Stimulated activated CD4-positive, alpha-beta T cell treated with anti-CD3 and anti-CD28 coated beads, Interleukin-2, amount 100 ng/mL, for 4 hours (primary cell): ENCODE measurements at places on chromosomes 13 and 19.
A peak's percentile ranks its signal among the peaks of the same experiment; 100 is the strongest.

DNA sequence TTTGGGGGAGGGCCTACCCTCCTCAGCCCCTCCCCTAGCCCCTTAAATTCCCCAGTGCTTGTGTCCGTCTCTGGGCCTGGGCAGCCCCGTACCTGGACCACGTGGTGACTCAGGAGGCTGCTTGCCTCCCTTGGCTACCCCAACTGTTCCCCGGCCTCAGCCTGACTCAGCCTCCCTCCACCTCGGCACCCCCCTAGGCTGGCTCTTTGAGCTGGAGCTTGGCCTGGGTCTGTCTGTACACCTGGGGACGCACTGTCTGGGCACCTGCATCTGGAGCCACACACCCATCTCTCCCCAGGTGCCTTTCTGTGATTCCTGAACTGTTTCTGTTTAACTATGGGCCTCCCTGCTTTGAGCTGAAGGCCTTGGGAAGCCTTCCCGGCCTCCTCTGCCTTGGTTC, 1.8 kb upstream of the KLK14 start:
- no peak for DNase-seq

GRCh38 chr13:65932587-65933239, 1297.4 kb downstream of the PCDH9 start:
- no peak for DNase-seq

DNA sequence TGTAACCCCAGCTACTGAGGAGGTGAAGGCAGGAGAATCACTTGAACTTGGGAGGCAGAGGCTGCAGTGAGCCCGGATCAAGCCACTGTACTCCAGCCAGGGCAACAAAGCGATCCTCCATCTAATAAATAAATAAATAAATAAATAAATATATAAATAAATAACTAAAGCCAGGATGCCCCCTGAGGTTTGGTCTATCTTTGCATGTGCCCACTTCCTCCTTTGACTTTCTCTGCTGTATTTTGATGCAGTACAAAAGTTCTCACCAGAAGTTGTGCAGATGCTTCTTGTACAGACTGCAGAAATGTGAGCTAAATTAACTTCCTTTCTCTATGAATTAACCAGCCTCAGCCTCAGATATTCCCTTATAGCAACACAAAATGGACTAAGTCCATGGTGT, 6.5 kb upstream of the N4BP2L2 start:
- no peak for DNase-seq

- DNase-seq = no peak
These were observed 248.8 kb downstream of the DACH1 start for GRCh38 chr13:71618159-71618558.

- DNase-seq = no peak
These were observed 125.7 kb upstream of the PEG3 start for GRCh38 chr19:56966225-56966696.

- DNase-seq = no peak
These were observed 462.0 kb downstream of the LIG4 start for GRCh38 chr13:107753291-107753690.

GRCh38 chr13:33757713-33758112, 60.2 kb upstream of the RFC3 start:
- no peak for DNase-seq

GRCh38 chr13:94925263-94925662, 212.9 kb upstream of the SOX21 start:
- DNase-seq = no peak

DNA sequence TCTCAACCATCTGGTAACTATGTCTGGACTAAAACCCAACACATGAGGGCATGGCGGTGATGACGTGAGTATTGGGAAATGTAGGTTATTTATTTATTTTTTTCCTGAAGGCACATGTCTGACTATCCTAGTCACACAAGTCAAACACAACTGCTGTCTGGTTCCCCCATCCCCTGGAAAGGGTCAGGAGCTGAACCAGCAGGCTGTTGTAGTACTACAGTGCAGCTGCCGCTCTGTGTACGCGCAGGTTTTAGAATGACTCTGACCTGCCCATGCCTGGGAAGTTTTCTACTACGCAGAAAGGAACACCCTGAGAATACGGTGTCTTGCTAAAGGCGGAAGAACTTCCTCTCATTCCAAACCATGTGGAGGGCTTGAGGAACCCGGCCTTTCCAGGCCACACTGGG, 1.2 kb downstream of the SLC7A1 start:
- peak; percentile 24 for DNase-seq

DNA sequence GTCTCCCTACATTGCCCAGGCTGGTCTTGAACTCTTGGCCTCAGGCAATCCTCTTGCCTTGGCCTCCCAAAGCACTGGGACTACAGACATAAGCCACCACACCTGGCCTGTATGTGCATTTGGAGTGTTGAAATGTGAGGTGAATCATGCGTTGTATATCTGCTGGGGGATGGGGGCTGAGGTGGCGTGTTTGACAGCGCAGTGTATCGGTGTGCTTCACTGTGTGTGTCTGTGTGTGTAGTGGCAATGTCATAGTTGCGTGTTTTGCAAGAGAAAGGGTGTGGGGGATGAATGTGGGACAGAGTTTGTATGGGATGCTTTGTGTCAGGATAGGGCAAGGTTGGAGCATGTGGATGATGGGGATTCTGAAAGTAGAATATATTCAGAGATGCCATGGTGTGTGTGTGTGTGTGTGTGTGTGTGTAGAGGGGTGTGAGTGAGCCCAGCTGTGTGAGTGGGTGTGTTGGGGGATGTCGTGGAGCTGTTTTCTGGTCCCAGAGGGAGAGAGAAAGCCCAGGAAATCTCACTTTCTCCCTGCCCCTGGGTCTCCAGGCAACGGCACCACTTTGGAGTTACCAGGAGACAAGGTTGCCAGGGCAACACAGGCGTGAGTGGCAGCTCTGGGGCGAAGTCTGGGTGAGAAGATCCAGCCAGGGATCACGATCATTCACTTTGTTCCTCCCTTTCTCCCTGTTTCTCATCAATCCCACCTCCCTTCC, 1.1 kb upstream of the SWSAP1 start:
- no peak for DNase-seq

GRCh38 chr13:87889254-87889653, 218.1 kb downstream of the SLITRK5 start:
- no peak for DNase-seq

DNA sequence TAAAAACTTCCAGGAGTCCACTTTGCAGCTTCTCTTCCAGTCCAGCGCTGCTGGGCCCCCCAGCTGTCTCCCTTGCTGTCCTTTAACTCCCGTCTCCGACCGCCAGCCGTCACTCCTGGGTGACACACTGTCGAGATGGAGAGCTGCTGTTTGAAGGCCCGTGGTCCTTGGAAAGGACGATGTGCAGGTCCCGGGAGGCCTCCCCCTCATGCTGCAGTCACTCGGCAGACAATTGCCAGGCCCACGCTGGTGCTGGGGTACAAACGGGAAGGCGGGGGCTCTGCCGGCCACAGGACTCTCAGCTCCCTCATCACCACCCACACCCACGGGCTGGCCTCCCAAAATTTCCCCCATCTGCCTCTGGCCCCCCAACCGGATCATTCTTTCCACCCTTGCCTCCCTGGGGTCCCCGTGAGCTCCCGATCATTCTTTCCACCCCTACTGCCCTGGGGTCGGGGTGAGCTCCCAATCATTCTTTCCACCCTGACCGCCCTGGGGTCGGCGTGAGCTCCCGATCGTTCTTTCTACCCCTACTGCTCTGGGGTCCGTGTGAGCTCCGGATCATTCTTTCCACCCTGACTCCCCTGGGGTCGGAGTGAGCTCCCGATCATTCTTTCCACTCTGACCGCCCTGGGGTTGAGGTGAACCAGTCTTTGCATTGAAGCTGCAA, 16.0 kb upstream of the ZNF554 start:
- DNase-seq = no peak

DNA sequence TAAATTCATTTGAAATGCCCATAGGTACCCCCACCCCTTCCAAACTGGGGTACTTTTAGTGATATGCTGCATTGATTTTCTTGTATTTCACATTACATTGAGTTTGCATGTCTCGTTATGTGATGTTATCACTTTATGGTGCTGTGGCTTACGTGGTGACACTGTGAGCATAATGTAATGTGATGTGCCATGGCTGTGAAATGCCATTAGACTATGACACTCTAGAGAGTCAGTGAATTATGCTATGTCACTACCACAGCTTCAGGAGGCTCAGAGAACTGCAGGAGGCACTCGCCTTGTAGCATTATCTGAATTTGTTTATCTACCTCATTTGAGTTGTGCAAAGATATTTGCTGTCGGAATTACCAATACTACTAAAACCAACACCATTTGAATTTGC, 590.1 kb upstream of the SLC10A2 start:
- no peak for DNase-seq

DNA sequence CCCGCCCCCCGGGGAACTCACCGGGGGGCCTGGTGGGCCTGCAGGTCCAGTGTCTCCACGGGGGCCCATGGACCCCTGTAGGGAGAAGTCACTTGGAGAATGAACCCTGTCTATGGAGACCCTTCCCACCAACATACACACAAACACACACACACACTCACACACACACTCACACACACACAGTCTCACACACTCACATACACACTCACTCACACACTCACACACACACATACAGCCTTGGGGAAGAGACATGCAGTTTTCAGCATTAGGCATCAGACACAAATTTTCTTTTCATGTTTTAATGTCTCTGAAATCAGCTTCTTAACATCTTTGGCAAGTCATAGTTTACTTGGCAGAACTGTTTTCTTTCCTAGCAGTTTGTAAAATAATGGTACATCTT, 31.0 kb upstream of the OLFM2 start:
- no peak for DNase-seq

- no peak for DNase-seq
These were observed 17.7 kb downstream of the SIAH3 start for GRCh38 chr13:45833663-45834375.

DNA sequence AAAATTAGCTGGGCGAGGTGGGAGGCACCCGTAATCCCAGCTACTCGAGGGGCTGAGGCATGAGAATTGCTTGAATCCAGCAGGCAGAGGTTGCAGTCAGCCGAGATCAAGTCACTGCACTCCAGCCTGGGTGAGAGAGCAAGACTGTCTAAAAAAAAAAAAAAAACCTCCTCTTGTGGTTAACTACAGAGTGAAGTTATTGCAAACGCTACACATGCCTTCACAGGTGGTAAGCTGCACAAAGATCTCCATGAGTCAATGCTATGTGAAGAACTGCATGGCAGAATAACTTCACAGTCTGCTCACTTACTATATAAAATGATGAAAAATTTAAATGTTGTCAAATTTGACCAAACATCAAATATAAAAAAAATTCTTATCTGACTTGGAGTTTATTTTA, 436.8 kb downstream of the FGF14 start:
- no peak for DNase-seq

- DNase-seq = no peak
These were observed 121.8 kb downstream of the CRYL1 start for GRCh38 chr13:20403826-20404225.

GRCh38 chr13:103638706-103639105, 572.5 kb upstream of the SLC10A2 start:
- no peak for DNase-seq

- DNase-seq = no peak
These were observed 10.9 kb downstream of the CEACAM19 start for GRCh38 chr19:44681992-44682790.

GRCh38 chr19:35907377-35907745, 734 bp downstream of the TYROBP start:
- no peak for DNase-seq

DNA sequence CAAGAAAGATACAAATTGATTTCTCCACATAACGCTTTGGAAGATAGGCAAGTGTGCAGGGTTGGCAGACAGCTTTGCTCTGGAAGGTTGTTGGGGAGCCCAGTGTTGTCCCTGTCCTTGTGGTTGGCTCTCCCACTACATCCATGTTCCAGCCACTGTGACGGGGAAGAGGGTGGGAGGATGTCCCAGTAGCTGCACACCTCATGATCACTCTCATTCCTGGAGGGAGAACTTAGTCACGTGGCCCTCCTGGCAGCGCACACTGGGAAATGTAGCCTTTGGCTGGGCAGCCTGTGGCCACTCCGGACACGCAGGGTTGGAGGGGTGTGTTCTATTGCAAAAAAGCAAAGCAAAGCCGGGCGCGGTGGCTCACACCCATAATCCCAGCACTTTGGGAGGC, 9.9 kb downstream of the POLD1 start:
- no peak for DNase-seq

GRCh38 chr13:75173457-75174356, 308.3 kb downstream of the TBC1D4 start:
- no peak for DNase-seq

- no peak for DNase-seq
These were observed 21.7 kb downstream of the IFT88 start for GRCh38 chr13:20588529-20589110.

GRCh38 chr13:64884976-64885375, 2345.2 kb downstream of the PCDH9 start:
- no peak for DNase-seq

- DNase-seq = no peak
These were observed 8.0 kb downstream of the ELL start for GRCh38 chr19:18513868-18514267.

DNA sequence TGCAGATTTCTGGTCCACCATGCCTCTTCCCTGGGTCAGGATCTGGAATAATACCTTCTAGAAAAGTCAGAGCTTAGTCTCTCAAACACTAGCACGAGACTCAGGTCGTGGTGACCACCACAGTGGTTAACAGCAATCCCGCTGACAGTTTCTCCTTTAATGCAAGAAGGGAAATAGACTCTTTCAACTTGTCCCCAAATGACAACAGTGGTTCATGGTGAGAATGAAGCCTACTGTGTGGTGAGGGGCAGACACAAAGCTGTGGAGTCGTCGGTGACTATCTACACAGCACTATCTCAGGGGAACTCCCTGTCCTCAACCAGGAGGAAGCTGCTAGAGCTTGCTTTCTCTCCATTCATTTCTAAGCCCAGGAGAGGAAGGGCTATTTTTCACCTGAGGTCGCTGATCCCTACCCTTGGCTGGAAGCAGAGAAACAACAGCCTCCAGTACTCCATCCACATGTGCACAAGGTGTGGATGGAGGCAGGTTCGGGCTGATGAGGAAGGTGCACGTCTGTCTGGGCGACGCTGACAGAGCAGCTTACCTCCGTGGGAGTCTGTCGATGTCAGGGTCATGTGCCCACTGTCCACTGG, 72.4 kb downstream of the STK24 start:
- DNase-seq = no peak

DNA sequence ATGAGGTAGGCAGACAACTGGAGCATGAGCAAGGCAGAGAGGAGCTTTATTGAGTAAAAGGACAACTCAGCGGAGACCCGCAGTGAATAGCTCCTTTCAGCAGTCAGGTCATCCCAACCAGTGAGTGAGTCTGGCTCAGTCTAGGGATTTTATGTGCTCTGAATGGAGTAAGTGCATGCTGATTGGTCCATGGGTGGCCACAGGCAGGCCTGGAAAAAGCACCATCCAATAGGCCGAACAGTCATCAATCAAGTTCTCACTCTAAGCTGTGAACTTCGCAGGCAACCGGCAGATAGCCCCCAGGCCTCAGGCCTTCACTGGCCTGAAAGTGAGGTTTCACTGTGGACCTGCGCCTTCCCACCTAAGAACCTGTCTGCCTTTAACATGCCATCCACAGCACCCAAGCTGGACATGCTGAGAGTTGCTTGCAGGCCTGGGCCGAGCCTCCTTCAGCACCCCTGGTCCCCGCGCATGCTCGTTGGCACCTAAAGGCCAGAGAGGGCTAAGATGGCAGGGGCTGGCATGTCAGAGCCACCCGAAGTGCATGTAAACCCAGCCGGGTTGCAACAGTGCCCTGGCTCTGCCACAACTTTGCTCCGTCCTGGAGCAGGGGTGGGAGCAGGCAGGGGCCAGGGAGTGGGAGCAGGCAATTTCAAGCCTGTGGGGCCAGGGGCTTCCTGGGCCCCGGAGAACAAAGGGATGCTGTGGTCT, 698.7 kb downstream of the SLITRK1 start:
- DNase-seq = no peak

GRCh38 chr19:14768001-14768400, 10.4 kb downstream of the ADGRE2 start:
- DNase-seq = no peak

GRCh38 chr19:1556390-1557070, 11.6 kb downstream of the MEX3D start:
- DNase-seq = no peak
